ENCODE measurements at places on chromosomes 1 and 21.
A peak's percentile ranks its signal among the peaks of the same experiment; 100 is the strongest.

DNA sequence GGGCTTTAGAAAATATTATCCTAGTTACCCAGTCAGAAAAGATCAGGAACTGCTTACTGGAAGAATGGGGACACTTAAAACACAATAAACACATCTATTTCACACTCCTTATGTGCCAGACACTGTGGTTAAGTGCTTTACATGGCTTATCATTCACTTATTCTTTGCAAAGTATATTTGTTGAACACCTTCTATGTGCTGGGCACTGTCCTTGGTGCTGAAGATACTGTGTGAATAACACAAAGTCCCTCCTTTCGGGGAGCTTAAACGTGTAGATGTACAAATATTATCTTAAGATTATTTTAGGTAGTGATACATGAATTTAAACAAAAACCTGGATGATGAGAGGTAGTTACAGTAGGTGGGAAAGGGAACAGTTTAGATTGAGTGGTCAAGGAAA, 169.3 kb downstream of the ST6GALNAC5 start:
- peak; percentile 35 for DNase-seq

DNA sequence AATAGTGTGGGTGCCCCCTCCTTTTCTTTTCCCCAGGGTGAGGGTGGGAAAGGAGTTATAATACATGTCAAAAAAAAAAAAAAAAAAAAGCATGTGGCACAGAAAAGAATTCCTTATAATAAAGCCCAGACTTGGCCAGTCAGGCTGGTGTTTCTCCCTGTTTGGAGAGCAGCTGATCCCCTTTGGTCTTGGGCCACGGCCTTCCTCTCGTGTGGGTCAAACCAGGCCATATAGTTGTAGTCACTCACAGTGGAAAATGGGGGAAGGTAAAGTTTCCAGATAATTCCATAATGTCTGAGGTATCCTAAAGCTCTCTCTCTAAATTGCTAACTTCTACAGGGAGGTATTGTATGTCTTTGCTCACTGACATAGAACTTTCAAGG, 22.0 kb downstream of the CLIC6 start:
- DNase-seq: no peak

GRCh38 chr1:181562395-181562794, 79.1 kb downstream of the CACNA1E start:
- no peak for DNase-seq

DNA sequence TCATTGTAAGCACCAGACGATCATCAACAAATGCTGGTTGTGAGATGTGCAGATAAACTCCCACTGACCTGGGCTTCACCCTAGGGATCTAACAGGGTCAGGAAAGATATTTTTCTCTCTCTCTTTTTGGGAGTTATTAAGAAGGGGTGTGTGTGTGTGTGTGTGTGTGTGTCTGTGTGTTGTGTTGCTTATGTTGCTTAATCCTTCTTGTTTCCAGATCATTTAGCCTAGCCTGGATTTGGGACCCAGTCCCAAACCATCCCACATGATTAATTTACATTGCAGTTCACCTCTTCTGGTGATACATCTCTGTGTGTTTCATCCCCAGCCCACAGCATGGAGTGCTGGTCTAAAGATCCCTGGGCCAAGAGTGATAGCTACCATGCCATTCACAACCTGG, 122.8 kb upstream of the IPO9 start:
- DNase-seq: no peak

- peak; percentile 71 for DNase-seq
Measured at GRCh38 chr1:59128784-59129227, 168.1 kb upstream of the FGGY start.

- no peak for DNase-seq
Measured at GRCh38 chr1:224789311-224789710, 140.2 kb upstream of the DNAH14 start.

- no peak for DNase-seq
Measured at GRCh38 chr1:228312136-228312764, 94.4 kb downstream of the TRIM11 start.

- no peak for DNase-seq
Measured at GRCh38 chr1:150546294-150546937, 2.8 kb upstream of the ADAMTSL4 start.

DNA sequence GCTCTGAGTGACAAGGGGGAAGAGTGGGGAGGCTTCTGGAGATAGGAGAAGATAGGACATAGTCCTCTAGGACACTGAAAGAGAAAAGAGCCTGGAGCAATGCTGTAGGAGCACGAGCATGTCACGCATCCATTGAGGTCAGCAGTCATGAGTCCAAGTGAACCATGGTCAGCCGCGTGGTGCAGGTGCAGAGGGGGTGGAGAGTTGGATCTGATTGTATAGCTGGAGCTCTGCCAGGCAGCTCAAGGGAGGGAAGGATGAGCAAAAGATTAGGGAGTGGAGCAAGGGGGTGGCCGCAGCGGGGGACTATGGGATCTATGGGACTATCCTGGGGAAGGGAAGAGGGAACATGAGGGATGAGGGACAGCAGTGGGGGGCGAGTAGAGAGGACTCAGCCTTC, 14.0 kb downstream of the PADI1 start:
- no peak for DNase-seq

GRCh38 chr1:210236386-210236839, 3.8 kb downstream of the SERTAD4 start:
- DNase-seq: no peak

- DNase-seq: no peak
Measured at GRCh38 chr1:75787524-75787923, 1.5 kb downstream of the RABGGTB start.

- no peak for DNase-seq
Measured at GRCh38 chr21:25744854-25745253, 10.1 kb downstream of the GABPA start.

GRCh38 chr1:159171688-159172501, 480 bp downstream of the CADM3 start:
- no peak for DNase-seq

- DNase-seq: peak; percentile 88
Measured at GRCh38 chr1:183515002-183515689, 42.8 kb downstream of the SMG7 start.

- DNase-seq: no peak
Measured at GRCh38 chr1:237981223-237981622, 90.5 kb upstream of the ZP4 start.

DNA sequence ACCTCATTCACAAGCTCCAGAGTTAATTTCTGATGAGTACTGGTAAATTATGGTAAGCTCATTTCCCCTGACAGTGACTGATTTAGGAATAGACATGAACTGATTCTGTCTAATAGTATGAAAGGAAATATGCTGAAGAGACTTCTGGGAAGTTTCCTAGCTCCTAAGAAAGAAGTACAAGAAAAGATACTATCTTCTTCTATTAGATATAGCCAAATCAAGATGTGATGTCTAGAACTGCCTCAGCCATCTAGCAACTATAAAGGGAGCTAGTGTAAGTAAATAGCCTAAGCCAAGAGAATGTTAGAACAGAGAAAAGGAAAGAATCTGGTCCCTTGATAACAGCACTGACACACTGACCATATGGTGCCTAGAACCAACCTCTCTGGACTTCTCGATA, 10.7 kb upstream of the PHTF1 start:
- DNase-seq: no peak

DNA sequence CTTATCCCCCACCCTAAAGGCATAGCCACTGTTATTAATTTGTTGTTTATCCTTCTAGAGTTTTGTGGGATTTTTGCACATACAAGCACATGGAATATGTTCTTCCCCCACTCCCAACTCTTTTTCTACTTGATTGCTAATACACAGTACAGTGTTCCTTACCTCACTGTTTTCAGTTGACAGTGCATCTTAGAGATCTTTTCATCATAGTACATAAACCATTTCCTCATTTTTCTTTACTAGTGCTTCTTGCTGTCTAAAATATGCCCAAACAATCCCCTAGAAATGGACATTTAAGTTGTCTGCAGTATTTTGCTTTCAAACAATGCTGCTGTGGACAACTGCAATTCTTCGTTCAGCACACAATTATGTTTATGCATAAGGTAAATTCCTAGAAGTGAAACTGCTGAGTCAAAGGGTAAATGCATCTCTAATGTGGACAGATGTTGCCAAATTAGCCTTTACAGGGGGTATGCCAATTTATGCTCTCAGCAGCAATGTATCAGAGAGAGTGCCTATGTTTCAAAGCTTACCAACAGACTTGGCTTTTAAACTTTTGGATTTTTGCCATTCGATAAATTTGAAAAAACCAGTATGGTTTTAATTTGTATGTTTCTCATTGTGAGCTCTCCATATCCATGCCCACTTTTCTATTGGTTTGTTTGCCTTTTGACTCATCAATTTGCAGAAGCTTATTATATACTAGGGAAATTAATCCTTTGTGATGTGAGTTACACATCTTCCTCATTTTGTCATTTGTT, 132.6 kb downstream of the MRPS6 start:
- no peak for DNase-seq

DNA sequence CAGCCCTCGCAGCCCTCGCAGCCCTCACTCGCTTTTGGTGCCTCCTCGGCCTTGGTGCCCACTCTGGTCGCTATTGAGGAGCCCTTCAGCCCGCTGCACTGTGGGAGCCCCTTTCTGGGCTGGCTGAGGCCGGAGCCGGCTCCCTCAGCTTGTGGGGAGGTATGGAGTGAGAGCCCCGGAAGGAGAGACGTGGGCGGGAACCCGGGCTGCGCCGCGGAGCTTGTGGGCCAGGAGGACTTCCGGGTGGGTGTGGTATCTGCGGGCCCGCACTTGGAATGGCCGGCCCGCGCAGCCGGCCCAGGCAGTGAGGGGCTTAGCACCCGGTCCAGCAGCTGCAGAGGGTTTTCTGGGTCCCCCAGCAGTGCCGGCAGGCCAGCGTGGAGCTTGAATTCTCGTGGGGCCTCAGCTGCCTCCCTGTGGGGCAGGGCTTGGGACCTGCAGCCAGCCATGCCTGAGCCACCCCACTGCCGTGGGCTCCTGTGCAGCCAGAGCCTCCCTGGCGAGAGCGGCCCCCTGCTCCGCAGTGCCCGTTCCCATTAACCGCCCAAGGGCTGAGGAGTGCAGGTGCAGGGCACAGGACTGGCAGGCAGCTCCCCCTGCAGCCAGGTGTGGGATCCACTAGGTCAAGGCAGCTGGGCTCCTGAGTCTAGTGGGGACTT, 9.9 kb upstream of the CFHR2 start:
- no peak for DNase-seq

DNA sequence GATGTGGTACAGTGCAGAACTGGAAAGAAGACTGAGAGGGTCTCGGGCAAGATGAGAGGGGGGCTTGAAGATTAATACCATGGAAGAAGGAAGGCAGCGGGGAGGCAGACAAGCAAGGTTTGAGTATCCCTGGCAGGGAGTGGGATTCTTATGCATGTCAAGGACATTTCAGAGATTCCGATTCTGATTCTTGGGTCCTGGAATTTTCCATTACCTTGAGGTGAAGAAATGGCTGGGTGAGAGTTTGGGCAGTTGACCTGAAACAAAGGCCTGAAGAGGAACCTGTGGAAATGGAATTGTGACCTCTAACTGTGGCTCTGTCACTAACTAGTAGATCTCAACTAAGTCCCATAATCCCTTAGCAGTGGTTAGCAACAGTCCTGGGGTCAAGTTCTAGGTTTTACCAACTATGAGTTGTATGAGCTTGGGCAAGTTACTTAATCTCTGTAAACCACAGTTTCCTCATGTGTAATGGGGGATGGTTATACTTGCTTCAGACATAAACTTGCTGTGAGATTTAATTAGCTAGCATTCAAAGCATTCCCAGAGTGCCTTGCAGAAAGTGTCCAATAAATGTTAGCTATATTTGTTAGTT, 8.6 kb upstream of the ACTN2 start:
- no peak for DNase-seq

DNA sequence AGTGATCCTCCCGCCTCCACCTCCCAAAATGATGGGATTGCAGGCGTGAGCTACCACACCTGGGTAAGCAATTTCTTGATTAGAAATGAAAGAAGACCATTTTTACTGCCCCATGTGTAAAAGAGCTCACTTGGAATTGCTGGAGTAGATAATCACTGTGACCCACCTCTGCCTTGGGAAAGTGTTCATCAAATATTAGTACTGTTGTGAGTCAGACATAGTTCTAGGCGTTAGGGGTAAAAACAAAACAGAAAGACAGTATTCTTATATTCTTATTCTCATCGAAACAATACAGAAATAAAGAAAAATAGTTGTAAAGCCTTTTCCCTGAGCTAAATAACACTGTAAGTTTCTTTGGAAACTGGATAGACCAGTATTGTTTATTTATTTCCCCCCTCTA, 36.2 kb downstream of the CELF3 start:
- peak; percentile 26 for DNase-seq

GRCh38 chr1:40027647-40028046, 12.9 kb upstream of the CAP1 start:
- DNase-seq: no peak

DNA sequence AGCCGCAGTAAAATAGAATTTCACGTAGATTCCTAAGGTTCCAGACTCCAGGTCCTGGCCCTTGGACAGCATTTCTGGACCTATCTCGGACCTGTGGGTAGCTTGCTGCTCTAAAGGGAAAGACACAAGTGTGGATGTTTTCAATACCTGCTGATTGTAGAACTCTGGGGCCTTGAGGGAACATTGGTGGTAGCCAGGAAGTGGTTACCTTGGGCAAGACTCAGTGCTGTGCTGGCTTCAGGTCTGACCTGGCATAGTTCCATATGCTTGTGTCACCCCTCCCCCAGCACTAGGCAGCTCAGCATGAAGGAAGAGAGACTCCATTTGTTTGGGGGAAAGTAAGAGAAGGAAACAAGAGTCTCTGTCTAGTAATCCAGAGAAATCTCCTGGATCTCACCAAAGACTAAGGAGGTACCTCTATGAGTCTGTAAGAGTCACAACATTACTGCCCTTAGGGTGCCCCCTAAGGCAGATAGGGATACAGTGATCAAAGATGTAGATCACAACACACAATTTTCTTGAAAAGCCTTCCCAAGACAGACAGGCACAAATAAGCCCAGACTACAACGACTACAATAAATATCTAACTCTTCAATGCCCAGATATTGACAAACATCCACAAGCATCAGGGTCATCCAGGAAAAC, 398.8 kb downstream of the TGFB2 start:
- DNase-seq: no peak

- no peak for DNase-seq
Measured at GRCh38 chr1:86464819-86465218, 3.9 kb upstream of the CLCA1 start.

- DNase-seq: peak; percentile 65
Measured at GRCh38 chr1:9825093-9826074, 1.6 kb upstream of the CLSTN1 start.

- no peak for DNase-seq
Measured at GRCh38 chr21:24955275-24955961, 651.9 kb downstream of the MRPL39 start.

GRCh38 chr21:35510294-35510693, 461.2 kb upstream of the RUNX1 start:
- no peak for DNase-seq

DNA sequence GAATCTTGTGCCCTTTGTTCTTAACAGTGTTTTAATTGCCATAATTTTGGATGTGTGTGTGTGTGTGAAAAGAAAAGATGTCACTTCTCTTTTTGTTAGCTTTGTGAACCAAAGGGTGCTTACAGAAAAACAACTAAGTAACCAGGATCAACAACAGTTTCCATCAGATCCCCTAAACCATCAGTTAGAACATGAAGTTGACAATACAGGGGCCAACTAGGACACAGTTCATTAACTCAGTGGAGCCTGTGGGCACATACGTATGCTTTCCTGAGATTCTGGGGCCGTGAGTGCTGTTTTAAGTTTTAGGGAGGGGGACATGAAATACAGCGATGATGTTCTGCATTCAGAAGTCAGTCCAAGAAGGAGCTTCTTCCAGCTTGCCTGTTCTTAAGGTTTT, 133.6 kb downstream of the TLR5 start:
- no peak for DNase-seq

Data from HFFc6 (cell line).